ENCODE measurements at places on chromosomes 2 and 18. TPM values are rescaled to one million over a fixed set of nuclear protein-coding genes. Genes with fewer than 3 reads are reported as not detected.

The LOXL3 gene
- 0.95 TPM for total RNA-seq

The ERLEC1 gene
- 37.6 TPM for total RNA-seq

The CD8B gene
- not detected for total RNA-seq

The SMYD1 gene
- not detected for total RNA-seq

The RTP5 gene
- total RNA-seq, result not detected

GRCh38 chr18:47800248-47800647 is 130.2 kb downstream of the SMAD2 start:
- no peak for DNase-seq

- DNase-seq, result no peak
Measured at GRCh38 chr2:181632733-181633401, 24.0 kb downstream of the CERKL start.

DNA sequence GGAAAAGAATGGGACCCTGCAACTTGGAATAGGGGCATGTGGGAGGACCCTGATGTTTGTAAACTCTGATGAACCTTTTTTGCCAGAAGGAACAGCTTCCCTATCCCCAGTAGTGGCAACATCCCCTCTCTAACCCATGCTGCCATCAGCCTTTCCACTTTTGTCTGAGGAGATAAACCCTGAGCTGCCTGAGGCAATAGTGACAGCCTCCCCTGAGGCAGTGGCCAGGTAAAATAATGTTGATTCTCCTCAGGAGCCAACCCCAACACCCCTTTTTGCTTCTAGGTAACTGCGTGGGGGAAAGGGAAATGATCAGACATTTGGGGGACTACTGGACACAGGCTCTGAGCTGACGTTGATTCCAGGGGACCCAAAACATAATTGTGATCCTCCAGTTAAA is 106.8 kb upstream of the NPAS2 start:
- DNase-seq, result no peak

- DNase-seq, result peak; percentile 37
Measured at GRCh38 chr2:23385351-23385747, 370 bp downstream of the KLHL29 start.

GRCh38 chr2:225037415-225038230 is 4.6 kb downstream of the DOCK10 start:
- no peak for DNase-seq

- no peak for DNase-seq
Measured at GRCh38 chr2:8684878-8685696, 3.2 kb downstream of the ID2 start.

GRCh38 chr2:138334323-138334722 is 167.2 kb upstream of the SPOPL start:
- DNase-seq, result no peak

GRCh38 chr2:239719791-239720360 is 305.3 kb downstream of the NDUFA10 start:
- no peak for DNase-seq

DNA sequence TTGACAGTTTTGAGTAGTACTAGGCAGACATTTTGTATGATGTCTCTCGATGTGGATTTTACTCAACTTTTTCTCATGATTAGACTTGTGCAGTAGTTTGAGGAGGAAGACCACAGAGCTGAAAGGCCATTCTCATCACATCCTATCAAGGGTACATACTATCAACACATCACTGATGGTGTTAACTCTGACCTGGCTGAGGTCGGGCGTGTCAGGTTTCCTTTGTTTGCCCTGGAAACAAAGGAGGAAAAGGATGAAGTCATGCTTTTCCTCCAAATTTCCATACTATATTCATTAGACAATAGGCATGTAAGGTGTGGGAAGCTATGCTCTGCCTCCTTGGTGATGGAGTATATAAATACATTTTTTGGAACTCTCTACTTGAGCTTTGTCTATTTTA is 211.1 kb downstream of the DSEL start:
- DNase-seq, result peak; percentile 65

Data from endothelial cell of umbilical vein (primary cell).